Left ventricle myocardium superior (tissue), 1 donor: ENCODE measurements at places on chromosomes 13 and 19. TPM values are rescaled to one million over a fixed set of nuclear protein-coding genes. Genes with fewer than 3 reads are reported as not detected.

Gene SIGLEC10
- 0.40 TPM for total RNA-seq

Gene GAPDHS
- not detected for total RNA-seq

Gene LGALS7
- not detected for total RNA-seq

Gene TJP3
- 0.22 TPM for total RNA-seq

Gene GRWD1
- 15.7 TPM for total RNA-seq

Gene KLF5
- total RNA-seq = 0.89 TPM

Gene CGB7
- total RNA-seq = not detected

Gene LAMP1
- 98.6 TPM for total RNA-seq

Gene SIX5
- 26.1 TPM for total RNA-seq

Gene WBP4
- 20.8 TPM for total RNA-seq

Gene TTC9B
- total RNA-seq = not detected

Gene LRG1
- 0.30 TPM for total RNA-seq

Gene SLC25A41
- total RNA-seq = 0.25 TPM

- no peak for DNase-seq
Measured at GRCh38 chr13:33612641-33613638, 205.0 kb upstream of the RFC3 start.

GRCh38 chr19:57615346-57615745, 1.3 kb downstream of the ZNF134 start:
- no peak for DNase-seq

- no peak for DNase-seq
Measured at GRCh38 chr13:113542751-113543424, 41.7 kb upstream of the TFDP1 start.

GRCh38 chr19:38228491-38229439, 4.7 kb upstream of the DPF1 start:
- DNase-seq = peak; percentile 46

GRCh38 chr19:660793-661426, 2.1 kb downstream of the RNF126 start:
- DNase-seq = no peak

GRCh38 chr19:18205200-18205892, 1.5 kb upstream of the RAB3A start:
- DNase-seq = peak; percentile 91

- DNase-seq = no peak
Measured at GRCh38 chr13:78036841-78037240, 118.2 kb upstream of the EDNRB start.

DNA sequence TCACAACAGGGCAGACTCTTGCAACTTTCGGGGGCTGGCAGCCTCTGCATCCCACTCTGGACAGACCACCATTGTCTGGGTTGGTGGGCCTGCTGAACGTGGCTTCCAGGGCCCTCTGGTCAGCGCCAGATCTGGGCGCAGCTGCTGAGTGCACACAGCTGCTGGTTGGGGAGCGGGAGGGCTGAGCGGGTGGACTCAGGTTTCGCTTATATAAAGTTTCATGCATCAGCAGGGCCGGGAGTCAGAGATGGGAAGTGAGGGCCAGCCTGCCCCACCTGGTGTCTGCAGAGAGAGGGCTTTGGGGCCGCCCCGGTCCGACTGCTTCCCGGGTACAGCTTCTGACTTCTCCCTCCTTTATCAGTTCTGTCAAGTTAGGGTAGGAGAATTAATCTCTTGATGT, 6.9 kb downstream of the ARHGEF7 start:
- no peak for DNase-seq

DNA sequence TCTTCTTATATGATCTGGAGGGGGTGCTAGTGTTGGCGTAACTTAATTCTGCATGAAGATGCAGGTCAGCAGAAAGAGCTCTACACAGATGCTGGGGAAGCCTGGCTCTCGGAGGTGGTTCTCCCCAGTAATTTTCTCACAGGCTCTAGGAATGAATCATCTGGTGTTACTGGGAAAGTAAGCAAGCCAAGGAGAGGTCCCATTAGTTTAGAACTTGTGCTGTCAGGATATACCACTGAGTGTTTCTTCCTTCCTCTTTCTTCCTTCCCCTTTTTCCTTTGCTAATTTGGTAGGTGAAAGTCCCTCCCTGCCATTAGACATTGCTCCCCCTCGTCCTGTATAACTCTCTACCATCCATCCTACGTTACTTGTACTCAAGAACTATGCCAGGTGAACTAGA, 68.3 kb downstream of the ATP8A2 start:
- DNase-seq = no peak

- DNase-seq = no peak
Measured at GRCh38 chr19:34493649-34494044, 12.1 kb downstream of the WTIP start.

DNA sequence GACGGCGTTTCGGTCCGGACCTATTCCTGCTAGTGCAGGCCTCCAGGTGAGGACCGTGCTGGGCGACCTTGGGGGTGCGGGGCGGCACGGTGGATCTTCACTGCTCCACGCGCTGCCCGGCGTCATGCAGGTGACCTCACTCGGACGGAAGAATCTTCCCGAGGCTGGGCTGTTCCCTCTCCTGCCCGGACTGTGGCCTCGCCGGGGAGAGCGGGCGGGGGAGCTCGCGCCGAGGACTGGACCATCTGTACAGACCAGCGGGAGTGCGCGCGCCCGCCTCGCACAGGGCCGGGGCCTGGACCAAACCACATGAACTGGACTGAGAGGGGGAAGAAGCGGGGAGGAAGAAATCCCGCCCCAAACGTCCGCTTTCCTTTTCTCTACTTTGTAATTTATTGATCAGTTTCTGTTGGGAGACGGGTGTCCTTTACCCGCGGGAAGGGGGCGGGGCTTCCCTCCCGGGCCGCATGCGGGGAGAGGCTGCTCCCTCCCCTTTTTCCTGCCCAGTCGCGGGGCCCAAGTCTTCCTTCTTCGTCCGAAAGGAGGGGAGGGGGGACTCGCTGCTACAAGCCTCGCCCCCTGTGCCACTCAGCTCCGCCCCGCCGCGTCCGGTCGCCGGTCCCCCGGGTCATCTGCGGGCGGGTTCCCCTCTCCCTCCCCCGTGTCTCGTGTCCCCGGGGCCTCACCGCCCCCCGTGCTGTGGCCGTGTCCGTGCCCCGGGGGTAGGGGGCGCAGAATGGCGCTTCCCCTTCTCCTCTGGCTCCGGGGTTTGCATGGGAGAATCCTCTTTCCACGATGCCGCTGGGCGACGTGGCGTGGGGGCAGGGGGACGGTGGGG, 4.9 kb downstream of the HRC start:
- DNase-seq = peak; percentile 88

GRCh38 chr19:45952341-45952685, 21.4 kb downstream of the NOVA2 start:
- no peak for DNase-seq

DNA sequence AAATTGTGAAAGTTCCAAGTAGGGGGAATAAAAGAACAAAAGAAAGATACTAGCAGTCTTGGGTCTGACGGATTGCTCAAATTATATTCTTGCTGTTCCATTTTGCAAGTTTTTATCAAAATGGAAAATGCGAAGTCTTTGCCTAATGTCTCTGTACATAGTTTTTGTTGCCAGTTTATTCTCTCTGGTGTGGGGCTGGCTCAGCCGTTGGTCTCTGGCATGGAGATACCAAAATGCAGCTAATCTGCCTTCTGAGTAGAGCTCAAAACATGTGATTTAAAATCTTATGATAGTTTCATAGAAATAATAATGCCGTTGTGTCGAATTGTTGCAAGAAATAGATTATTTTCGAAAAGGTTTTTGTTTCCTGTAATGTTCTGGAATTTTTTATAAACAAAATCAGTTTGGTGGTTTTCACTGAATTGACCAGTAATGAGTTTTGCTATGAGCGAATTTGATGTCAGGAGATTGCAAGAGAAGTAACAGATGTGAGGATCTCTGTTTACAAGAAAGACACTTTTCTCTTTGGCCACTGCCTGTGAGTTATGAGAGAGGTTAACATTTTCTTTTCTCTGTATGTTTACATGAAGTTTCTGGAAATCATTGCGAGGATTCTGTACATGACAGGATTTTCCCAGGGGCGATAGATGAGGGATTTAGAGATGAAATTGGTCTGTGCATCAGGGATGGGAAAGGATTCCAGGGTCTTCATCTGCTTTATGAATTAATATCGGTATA, 147.0 kb downstream of the DCT start:
- no peak for DNase-seq

DNA sequence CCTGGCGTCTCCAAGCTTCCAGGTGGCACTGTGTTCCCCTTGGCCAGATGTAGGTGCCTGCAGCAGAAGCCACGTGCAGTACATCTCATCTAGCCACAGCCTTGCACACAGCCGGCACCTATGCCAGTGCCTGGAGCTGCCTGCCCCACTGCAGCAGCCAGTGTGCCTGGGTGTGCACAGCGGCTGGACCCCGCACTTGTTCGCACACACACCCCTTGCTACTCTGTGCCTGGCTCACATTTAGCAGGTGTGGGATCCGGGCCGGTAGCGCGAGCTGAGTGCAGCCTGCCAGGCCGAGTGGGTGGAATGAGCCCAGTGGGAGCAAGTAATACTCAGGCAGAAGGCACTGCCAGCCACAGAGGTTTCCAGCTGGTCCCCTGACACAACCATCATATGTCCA, 26.9 kb upstream of the RBM26 start:
- no peak for DNase-seq

GRCh38 chr13:48251611-48252081, 18.6 kb downstream of the ITM2B start:
- no peak for DNase-seq

DNA sequence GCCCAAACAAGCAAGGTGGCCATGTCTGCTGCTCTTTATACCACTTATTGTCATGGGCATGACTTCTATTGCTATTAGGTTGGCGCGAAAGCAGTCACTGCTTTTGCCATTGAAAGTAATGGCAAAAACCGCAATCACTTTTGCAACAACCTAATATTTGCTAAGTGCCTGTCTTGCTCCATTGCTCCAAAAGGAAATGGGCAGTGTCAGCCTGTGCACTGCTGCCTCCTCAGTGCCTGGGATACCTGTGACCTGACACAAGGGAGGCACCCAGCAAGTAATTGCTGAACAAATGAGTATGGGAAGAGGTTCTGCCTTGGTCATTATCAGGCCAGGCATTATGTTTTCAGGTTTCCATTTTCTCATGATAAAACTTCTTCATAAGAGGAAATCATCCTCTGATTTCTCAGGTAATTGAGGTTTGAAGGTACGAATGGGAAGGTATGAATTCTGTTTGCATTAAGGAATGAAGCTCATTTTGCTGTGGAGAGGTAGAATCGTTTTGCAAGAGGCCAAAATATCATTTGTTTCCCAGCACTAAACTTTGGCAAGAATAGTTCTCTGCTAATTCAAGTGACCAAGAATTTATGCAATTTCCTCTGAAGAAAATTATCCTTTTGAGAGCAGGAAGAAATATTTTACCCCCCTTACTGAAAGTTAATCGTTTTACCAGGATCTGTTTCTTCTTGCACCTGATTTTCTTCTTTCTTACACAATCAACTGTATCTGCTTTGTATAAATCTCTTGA, 128.4 kb upstream of the SPRY2 start:
- no peak for DNase-seq

DNA sequence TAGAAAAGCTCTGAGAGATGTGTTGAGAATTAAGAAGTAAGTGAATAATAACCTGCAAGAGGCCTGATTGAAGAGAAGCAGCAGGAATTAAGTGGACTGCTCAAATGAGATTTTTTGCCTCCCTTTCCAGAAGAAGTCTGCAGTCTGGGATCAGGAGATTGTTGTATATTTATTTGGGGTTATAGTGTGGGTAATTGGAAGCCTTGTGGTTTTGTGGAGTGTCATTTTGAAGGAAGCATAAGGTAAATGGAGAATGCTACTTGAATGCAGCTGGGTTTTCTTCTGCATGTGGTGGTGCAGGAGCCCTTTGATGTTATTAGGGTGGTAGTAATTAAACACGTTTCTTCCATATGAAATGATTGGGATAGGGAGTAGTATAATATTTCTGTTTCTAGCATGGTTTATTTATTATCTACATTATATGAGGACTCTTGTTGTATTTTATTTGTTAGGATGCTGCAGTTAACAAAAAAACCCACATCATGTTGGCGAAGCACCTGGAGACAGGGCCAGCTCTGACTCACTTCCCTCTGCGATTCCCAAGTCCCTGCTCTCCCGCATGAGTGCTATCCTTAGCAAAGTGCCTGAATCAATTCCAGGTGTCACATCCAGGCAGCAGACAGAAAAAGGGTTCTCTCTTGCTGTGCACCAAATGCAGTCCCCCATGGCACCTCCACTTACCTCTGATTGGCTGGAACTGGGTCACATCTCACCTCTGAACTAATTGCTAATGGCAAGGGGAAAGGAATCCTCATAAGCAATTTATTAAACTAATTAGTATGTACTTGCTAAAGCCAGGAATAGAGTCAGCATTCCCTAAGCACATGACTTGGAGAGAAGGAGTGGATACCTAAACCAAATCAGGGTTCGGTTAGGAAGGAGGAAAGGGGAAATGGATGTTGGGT, 54.8 kb downstream of the DGKH start:
- no peak for DNase-seq

- DNase-seq = no peak
Measured at GRCh38 chr13:46087481-46087880, 17.4 kb downstream of the CPB2 start.

GRCh38 chr19:4068047-4068966, 1.6 kb upstream of the ZBTB7A start:
- peak; percentile 46 for DNase-seq
